ENCODE measurements at places on chromosomes 6 and 20. TPM values are rescaled to one million over a fixed set of nuclear protein-coding genes. Genes with fewer than 3 reads are reported as not detected.

DNA sequence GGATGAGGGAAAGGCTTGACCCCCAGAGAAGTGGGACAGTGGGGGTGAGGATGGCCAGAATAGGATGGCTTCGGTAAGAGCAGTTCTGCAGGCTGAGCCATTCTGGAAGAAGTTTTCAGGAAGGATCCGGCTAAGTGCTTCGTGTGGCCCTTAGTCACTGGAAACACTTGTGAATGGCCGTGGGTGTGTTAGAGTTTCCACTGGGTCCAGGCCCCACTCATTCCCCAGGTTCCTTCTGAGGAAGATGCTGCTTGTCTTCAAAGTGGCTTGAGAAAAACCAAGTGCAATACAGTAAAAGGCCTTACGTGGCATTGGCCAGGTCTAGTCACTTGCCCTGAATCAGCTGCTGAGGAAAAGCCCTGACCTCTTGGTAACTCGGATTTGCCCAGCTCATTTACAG is 27.9 kb downstream of the MANBAL start:
- H3K4me3 ChIP-seq = no peak overlapping the region
- no peaks in the 10 kb centered on the region for H3K27me3 ChIP-seq
- peaks cover 10% of the 10 kb centered on the region for H3K36me3 ChIP-seq
- no peaks in the 10 kb centered on the region for H3K4me1 ChIP-seq

DNA sequence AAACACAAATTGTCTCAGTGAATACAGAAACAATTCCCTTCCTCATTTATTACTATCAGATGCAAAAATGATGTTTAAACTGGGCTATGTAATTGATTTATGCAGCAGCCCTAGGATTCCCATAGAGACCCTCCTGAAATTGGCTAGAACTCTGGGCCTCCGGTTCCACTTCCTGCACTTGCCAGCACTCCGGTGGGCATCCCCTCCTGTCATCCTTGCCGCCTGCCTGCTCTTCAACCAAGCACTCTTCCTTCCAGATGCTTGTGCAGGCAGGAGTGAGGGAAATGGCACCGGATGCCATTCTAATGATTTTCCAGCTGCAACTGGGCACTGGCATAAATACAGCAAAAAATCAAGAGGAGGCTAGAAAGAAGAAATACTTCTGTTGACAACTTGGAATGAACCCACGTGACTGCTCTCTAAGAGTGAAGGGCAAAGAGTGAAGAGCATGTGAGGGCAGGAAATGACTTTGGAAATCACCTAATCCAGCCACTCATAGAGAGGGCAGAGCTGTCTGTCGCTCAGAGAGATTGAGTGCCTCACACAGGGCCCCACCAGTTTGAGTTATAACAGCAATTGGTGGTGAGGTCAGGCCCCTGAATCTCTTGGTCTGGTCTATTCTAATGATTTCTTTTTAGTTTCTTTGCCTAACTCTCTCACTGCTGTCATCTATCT is 3.7 kb upstream of the NEDD9 start:
- H3K27me3 ChIP-seq = no peaks in the 10 kb centered on the region
- H3K4me3 ChIP-seq = no peak overlapping the region
- H3K4me1 ChIP-seq = peaks cover 13% of the 10 kb centered on the region
- no peak overlapping the region for H3K27ac ChIP-seq
- no peaks in the 10 kb centered on the region for H3K36me3 ChIP-seq

GRCh38 chr6:154538640-154539191 is 28.2 kb upstream of the CNKSR3 start:
- H3K27ac ChIP-seq = no peak overlapping the region
- no peaks in the 10 kb centered on the region for H3K27me3 ChIP-seq
- peaks cover 13% of the 10 kb centered on the region for H3K4me1 ChIP-seq
- no peaks in the 10 kb centered on the region for H3K36me3 ChIP-seq
- H3K4me3 ChIP-seq = no peak overlapping the region

DNA sequence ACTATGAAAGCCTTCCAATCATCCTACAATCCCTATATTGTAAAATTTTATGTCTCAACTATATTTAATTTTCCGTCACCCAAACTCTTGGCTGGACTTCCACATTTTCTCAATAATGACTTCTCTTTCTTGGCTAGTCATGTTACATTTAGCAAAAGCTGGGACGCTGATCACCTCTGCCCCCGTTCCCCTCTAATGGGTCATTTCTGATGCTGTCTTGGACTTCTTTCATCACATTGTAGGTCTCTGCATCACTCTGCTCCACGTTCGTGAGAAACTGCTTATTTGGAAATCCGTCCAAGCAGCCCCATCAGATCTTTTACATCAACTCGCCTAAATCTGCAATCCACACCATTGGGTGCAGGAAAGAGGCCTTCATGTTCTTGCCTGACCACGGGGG is 203.8 kb downstream of the MYLK4 start:
- no peaks in the 10 kb centered on the region for H3K27me3 ChIP-seq
- H3K4me3 ChIP-seq = no peak overlapping the region
- H3K4me1 ChIP-seq = no peaks in the 10 kb centered on the region
- no peak overlapping the region for H3K27ac ChIP-seq
- H3K36me3 ChIP-seq = no peaks in the 10 kb centered on the region
- no peak for DNase-seq

- no peaks in the 10 kb centered on the region for H3K36me3 ChIP-seq
- DNase-seq = peak; percentile 47
- H3K4me3 ChIP-seq = peak overlapping the region; percentile 15
- no peaks in the 10 kb centered on the region for H3K27me3 ChIP-seq
- peaks cover 3% of the 10 kb centered on the region for H3K4me1 ChIP-seq
- H3K27ac ChIP-seq = no peak overlapping the region
These were observed 44.1 kb downstream of the DPPA5 start for GRCh38 chr6:73309785-73310502.

DNA sequence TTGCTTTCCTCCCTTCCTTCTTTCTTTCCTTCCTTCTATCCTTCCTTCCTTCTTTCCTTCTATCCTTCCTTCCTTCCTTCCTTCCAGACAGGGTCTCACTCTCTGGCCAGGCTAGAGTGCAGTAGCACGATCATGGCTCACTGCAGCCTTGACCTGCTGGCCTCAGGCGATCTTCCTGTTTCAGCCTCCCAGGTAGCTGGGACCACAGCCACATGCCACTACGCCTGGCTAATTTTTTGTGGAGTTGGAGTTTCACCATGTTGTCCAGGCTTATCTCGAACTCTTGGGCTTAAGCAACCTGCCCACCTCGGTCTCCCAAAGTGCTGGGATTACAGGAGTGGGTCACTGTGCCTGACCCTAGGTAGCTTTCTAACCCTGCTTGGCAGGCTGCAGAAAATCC is 12.2 kb upstream of the SEC63 start:
- H3K36me3 ChIP-seq = no peaks in the 10 kb centered on the region
- H3K4me1 ChIP-seq = no peaks in the 10 kb centered on the region
- H3K27ac ChIP-seq = no peak overlapping the region
- no peak for DNase-seq

- H3K4me1 ChIP-seq = peaks cover 8% of the 10 kb centered on the region
- DNase-seq = no peak
- H3K4me3 ChIP-seq = no peak overlapping the region
- peaks cover 3% of the 10 kb centered on the region for H3K36me3 ChIP-seq
These were observed 15.2 kb downstream of the PSMG4 start for GRCh38 chr6:3273707-3274521.

- no peaks in the 10 kb centered on the region for H3K27me3 ChIP-seq
- DNase-seq = no peak
- peaks cover 11% of the 10 kb centered on the region for H3K36me3 ChIP-seq
- peaks cover 26% of the 10 kb centered on the region for H3K4me1 ChIP-seq
These were observed 2.2 kb upstream of the TOMM6 start for GRCh38 chr6:41785254-41785653.

DNA sequence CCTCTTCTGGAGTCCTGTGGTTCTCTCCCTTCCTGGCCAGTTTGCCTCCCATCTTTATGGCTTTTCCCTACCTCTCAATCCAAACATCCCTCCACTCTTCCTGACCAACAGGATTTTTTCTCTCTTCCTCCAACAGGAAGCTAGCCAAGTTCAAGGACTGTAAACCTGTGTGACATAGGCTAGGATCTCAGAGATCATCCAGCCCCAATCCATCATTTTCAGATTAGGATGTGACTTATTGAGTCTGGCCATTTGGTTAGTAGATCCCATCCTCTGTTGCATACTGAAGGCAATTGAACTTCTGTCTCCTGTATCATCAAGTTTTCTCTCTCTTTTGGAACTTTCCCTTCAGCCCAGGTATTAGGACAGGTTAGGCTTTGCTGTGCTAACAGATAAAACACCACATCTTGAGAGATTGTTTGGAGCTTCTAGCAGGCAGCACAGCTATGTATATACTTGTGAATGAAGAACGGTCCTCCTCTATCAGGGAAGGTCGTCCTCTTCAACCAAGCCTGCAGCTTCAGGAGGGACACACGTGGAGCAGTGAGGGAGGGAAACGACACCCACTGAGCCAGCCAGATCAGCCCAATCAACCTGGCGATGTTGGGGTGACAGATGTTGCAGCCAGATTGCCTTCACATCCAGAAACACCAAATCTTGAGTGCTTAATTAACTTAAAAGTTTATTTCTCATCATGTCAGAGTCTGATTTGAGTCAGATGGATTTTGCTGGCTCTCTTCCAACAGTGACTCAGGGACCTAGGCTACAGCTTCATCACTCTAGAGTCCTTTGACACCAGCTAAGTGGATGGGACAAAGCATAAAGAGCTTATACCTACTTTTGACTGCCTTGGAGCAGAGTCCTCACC is 106.8 kb downstream of the GJA10 start:
- DNase-seq = no peak
- no peak overlapping the region for H3K27ac ChIP-seq
- peaks cover 4% of the 10 kb centered on the region for H3K4me1 ChIP-seq
- no peaks in the 10 kb centered on the region for H3K27me3 ChIP-seq
- H3K4me3 ChIP-seq = no peak overlapping the region

DNA sequence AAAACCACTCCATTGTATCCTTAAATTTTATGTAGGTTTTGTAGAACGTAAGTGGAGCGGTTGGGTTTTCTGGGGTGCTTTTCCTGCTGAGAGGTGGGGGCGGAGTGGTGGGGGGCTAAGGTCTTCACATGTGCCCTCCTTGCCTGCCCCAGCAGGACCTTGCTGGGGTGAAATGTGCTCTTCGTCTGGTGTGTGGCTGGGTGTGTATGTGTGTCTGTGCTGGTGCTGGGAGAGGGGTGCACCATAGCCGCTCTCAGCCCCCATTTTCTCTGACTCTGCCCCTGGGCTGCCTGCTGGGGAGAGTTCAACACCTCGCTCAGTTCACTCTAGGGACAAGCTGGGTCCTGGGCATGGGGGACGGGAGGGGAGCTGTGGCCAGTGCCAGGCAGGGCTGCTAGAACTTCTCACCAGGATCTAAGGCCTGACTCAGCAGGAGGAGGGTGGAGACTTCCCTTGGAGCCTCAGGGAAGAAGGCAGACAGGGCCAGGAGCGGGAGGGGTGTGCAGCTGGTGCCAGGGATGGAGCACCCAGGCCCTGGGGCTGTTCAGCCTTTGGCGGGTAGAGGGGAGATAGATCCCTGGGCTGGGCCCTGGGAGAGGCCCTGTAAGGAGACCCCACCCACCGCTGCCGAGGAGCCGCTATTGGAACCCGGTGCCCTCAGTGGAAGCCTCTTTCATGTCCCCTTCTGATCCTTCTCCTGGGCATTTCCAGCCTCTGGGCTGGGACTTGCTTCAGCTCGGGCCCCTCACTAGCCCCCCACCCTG is 4.8 kb downstream of the SOX18 start:
- H3K27me3 ChIP-seq = peaks cover 7% of the 10 kb centered on the region
- no peaks in the 10 kb centered on the region for H3K36me3 ChIP-seq
- H3K27ac ChIP-seq = no peak overlapping the region
- no peak overlapping the region for H3K4me3 ChIP-seq

GRCh38 chr6:158674342-158675131 is 24.7 kb downstream of the SYTL3 start:
- H3K27ac ChIP-seq = peak overlapping the region; percentile 22
- no peaks in the 10 kb centered on the region for H3K36me3 ChIP-seq
- H3K27me3 ChIP-seq = no peaks in the 10 kb centered on the region
- no peak overlapping the region for H3K4me3 ChIP-seq
- DNase-seq = no peak

GRCh38 chr20:24490598-24490997 is 21.2 kb downstream of the SYNDIG1 start:
- no peaks in the 10 kb centered on the region for H3K36me3 ChIP-seq
- H3K27me3 ChIP-seq = no peaks in the 10 kb centered on the region
- no peaks in the 10 kb centered on the region for H3K4me1 ChIP-seq

- H3K27me3 ChIP-seq = peaks cover 3% of the 10 kb centered on the region
- H3K36me3 ChIP-seq = no peaks in the 10 kb centered on the region
- H3K4me1 ChIP-seq = peaks cover 5% of the 10 kb centered on the region
- H3K4me3 ChIP-seq = no peak overlapping the region
- H3K27ac ChIP-seq = no peak overlapping the region
These were observed 5.0 kb upstream of the FERMT1 start for GRCh38 chr20:6127825-6128224.

DNA sequence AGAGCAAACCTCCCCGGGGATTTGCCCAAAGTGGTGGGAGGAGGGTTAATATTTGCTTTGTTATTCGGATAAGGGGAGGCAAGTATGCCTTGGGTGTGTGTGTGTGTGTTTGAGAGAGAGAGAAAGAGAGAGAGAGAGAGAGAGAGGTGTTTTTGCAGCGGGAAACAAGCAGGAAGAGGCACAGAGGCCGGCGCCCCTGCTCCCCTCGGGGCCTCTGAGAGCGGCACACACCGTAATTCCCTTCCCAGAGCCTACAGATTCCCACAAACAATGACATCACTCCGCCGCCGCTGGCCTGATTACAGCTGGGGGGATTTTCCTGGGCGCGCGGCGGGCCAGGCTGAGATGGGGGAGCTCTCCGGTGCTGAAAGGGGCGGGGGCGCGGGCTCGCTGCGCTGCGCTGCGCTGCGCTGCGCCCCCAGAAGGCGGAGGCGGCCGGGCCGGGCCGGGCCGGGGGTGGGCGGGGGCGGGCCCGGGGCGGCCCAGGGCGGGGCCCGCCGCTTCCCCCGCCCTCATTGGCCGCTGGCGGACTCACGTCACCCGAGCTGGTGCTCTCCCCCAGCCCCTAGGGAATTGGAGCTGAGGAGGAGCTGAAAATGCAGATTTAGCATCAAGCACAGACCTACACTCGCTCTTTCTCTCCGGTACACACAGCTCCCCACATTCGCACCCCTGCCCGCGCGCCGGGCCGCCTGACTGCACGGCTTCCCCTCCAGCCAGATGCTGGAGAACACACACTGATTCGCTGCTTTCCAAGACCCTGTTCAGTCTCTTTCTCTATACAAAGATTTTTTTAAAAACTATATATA is at the start of gene PCSK2:
PCSK2 (plus strand) TSS at position 631 of the 809 bp plus-strand sequence. CDS start 266 bp downstream, outside the sequence.
- no peak within 1 kb of the TSS for H3K27ac ChIP-seq
- peak within 1 kb of the TSS; percentile 27 for H3K4me3 ChIP-seq
- H3K36me3 ChIP-seq = no peaks in the 10 kb centered on the region
- H3K27me3 ChIP-seq = peaks cover 18% of the 10 kb centered on the region
- no peak for DNase-seq

- H3K27me3 ChIP-seq = no peaks in the 10 kb centered on the region
- peaks cover 5% of the 10 kb centered on the region for H3K4me1 ChIP-seq
- H3K27ac ChIP-seq = peak overlapping the region; percentile 86
- H3K4me3 ChIP-seq = peak overlapping the region; percentile 99
- no peaks in the 10 kb centered on the region for H3K36me3 ChIP-seq
- no peak for DNase-seq
These were observed 819 bp upstream of the MTRF1L start for GRCh38 chr6:153003366-153003690.

ADGRG6 gene
- polyA plus RNA-seq = 33.6 TPM

SLC22A7 gene
- polyA plus RNA-seq = 172 TPM

IMPG1 gene
- polyA plus RNA-seq = not detected

NR2E1 gene
- not detected for polyA plus RNA-seq

CST4 gene
- not detected for polyA plus RNA-seq

RBM24 gene
- 0.29 TPM for polyA plus RNA-seq

PBOV1 gene
- not detected for polyA plus RNA-seq

MLIP gene
- 6.0 TPM for polyA plus RNA-seq

MMUT gene
- polyA plus RNA-seq = 54.2 TPM

BMP2 gene
- 2.0 TPM for polyA plus RNA-seq
